ENCODE measurements at places on chromosomes 6 and 20.

GRCh38 chr6:13362412-13362811 is 34.1 kb upstream of the TBC1D7 start:
- DNase-seq, result no peak

DNA sequence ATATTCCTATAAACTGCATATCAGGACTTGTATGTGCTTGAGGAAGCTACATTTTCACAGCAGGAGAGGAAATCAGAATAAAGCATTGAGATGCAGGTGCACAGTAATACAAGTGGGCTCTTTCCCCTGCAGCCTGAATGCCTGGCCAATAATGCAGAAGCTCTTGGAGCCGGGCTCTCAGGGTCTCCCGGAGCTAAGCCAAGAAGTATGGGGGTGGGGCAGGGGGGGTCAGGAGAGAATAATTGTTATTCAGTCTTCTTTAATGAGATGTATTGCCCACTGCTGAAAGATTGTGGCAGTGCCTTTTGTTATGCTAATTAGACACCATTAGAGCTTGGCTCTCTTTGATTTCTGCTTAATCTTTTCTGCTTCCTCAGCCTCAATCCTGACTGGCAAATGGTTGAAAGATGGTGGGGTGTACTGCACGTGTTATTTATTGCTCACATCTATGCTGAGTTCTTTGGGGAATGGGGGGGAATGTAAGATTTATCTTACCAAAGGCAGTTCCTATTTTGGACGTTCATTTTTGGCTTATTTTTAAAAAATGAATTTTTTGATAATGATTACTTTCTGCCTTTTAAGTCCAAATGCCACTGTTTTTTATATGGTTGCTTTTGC is 407.6 kb upstream of the SOX4 start:
- peak; percentile 87 for DNase-seq

- no peak for DNase-seq
Measured at GRCh38 chr20:32762754-32763201, 593 bp downstream of the DNMT3B start.

GRCh38 chr6:140849456-140849855 is 1283.3 kb upstream of the GJE1 start:
- DNase-seq, result no peak

DNA sequence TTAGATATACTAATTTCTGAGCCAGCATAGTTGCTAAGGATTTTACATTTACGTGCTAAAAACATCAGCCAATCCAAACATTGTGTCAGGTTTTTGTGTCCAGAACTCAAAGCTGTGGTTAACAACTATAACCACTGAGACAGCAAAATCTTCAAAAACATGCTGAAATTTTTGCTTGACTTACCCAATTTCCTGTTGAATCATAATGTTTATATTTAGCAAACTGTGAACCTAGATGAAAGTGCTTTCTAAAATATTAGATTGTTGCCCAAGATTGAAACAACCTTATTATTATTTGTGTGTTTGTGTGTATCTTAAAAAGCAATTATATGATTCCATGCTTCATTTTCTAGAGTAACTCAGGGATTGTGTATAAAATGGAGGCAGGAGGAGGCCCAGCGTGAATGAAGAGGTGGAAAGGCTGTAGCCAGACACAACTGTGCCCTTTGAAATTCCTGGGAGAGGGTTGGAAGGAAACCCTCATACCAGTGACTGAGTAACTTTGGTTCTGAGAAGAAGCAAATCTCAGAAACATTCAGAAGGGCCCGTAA is 48.0 kb downstream of the ARMC2 start:
- DNase-seq, result no peak
